ENCODE measurements at places on chromosomes 16 and 17. TPM values are rescaled to one million over a fixed set of nuclear protein-coding genes. Genes with fewer than 3 reads are reported as not detected.

- peak; percentile 16 for DNase-seq
Measured at GRCh38 chr17:6894206-6894528, 62.6 kb upstream of the TEKT1 start.

GRCh38 chr17:42642336-42642735 is 16.7 kb upstream of the TUBG2 start:
- no peak for DNase-seq

DNA sequence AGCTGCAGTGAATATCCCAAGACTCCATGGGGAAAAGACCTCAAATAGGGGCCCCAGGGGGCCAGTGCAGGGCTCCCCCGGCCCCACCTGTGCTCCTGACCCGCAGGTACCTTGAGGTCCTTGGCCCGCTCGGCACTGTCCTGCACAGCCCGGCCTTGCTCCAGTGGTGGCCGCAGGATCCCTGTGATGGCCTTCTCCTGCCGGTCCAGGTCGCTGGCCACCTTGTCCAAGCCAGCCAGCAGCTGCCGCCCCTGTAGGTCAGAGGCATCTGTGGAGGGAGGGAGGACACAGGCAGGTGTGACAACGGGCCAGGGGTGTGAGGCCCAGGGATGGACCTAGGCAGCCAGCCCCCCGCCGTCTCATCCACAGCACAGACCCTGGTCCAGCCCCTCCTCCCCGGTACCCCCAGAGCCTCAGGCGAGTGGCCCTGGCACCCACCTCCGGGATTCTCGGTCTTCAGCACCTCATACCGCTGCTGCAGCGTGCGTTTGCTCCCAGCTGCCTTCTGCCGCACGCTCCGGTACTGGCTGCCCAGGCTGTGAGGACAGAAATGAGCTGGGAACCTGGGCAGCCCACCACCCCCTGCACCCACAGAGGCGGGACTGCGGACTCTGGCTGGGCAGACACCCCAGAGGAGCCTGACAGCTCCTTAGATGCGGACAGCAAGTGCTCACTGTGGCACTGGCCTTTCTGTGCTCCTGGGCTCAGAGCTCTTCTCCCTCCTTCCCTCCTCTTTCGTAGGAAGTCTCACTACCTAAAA is 43.7 kb downstream of the PPL start:
- no peak for DNase-seq

- no peak for DNase-seq
Measured at GRCh38 chr17:49196520-49196919, 13.9 kb downstream of the GNGT2 start.

DNA sequence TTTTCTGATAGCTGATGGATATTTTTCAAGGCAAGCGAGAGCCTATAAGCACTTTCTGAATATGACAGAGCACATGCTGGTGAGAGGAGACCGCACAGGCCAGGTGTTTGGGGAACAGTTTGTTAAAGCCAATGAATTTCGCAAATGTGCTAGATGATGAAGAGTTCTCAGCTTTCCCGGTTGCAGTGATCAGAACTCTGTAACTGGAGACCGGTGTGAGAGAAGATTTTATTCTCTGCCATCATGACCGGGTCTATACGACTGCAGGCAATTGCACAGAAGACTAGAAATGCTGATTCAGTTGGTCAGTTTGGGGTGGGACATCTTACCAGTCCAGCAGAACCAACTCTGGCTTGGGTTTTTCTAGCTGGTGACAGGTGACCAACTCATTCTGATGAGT is 25.4 kb downstream of the SMTNL2 start:
- DNase-seq: no peak

GRCh38 chr16:81483064-81483969 is 38.7 kb downstream of the CMIP start:
- DNase-seq: no peak

The RHBDL3 gene
- 0.69 TPM for total RNA-seq

DNA sequence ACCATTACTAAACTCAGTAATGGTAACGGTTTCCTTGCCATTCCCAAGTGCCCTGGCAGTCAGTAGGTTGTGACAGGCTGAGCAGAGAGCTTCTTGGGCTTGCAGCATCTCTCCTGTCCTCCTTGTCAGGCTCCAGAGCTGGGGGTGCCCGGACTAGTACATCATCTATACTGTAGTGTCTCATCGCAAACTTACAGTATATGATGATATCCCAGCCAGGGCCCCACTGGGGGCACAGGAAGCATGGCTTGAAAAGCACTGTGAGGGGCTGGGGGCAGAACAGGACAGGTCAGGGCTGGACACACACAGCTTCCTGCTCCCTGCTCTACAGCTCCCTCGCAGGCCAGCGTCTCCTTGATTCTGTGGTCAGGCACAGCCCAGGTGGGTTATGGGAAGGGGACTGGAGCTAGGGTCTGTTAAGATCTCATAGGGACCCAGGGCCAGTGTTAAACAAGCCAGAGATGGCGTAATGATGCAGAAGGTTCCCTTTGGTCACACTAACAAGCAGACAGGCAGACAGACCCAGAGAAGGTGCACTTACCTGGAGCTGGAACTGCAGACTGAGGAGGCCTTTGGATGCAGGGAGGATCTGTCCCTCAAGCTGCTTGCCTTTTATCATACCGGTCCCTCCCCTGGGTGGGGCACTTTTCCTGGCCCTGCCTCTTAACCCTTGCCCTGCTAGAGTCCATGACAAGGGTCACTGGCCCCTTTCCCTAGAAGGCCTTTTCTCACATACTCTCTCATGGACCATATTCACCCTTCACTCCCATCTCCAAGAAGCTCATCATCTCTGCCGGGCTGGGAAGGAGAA is 6.8 kb downstream of the ERAL1 start:
- no peak for DNase-seq

- DNase-seq: no peak
Measured at GRCh38 chr16:28930652-28931051, 1.1 kb upstream of the CD19 start.

DNA sequence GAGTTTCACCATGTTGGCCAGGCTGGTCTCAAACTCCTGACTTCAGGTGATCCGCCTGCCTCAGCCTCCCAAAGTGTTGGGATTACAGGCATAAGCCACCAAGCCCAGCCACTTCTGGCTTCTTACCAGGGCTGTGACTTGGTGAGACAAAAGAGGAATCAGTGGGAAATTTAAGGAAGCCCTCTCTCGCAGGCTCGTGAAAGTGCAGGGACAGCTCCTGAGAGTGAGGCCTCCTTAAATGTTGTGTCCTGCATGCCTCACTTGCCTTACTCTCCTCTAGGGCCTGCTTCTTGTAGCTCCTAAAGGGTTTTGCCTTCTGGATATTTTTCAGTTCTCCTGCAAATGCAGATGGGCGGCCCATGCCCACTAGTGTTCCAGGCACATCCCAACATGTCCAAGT is 5.2 kb downstream of the AHSP start:
- DNase-seq: no peak

DNA sequence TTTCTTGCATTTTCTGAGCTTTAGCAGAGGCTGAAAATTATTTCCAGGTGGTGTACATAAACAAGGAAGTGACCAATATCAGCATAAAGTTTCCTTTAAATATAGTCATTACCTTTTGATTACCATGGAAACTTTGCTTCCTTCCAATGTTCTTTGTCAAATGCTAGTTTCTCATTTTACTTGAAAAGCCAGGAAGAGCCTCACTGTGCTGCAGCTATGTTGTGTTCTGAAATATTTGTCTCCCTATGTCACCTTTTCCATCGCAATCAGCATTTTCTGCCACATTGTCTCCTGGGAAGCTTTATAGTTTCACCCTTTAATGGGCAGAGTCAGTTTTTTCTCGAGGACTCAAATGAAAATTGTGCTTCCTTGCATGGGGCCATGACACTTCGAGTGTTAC is 496.0 kb downstream of the CDH8 start:
- DNase-seq: no peak

- DNase-seq: peak; percentile 78
Measured at GRCh38 chr16:31200821-31201568, 1.6 kb downstream of the PYCARD start.

DNA sequence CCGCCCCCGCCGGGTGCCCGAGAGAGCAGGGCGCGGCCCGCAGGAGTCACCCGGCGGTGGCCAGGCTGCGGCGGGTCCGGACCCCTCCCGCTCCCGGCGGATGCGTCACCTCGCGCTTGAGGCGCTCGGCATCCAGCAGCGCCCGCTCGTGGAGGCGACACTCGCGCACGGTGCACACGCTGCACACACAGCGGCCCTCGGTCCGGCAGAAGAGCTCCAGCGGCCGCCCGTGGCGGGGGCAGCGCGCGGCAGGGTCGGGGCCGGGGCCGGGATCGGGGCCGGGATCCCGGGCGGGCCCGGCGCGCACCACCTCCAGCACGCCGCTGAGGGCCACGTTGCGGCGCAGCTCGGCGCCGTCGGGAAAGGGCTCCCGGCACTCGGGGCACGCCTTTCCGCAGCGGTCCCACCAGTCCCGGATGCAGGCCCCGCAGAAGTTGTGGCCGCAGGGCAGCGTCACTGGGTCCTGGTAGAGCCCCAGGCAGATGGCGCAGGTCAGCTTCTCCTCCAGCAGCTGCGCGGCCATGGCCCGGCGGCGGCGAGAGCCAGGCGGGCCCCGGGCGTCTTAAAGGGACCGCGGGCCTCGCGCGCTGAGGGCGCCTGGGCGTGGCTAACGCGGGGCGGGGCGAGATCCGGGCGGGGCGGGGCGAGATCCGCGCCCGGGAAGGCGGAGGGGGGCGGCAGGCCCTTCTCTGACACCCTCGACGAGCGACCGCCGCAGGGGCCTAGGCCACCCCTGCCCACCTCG is at the start of gene TRIM65:
TSS of gene TRIM65 (minus strand) at position 537 of the 745 bp plus-strand sequence. CDS start at position 523, 14 bp downstream.
- DNase-seq: peak; percentile 69

The ABCA6 gene
- total RNA-seq: 0.35 TPM

The NPLOC4 gene
- 98.2 TPM for total RNA-seq

DNA sequence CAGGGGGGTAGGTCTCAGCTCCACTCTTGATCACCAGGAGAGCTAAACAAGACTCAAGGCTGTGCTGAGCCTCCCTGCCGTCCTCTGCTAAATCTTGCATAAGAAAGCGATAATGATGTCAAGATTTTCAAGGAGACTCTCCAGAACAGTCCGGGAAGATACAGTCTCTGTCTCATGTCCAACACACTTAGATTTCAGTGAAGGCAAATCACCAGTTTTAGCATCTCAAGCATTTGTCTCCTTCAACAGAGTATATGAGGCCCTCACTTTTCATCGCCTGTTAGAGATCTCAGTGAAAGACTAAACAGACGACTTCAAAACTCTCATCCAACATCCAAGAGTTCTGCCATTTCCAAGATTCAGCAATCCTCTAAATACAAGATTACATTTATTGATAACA is 13.6 kb downstream of the CDYL2 start:
- no peak for DNase-seq

GRCh38 chr17:43129671-43130010 is 4.5 kb upstream of the BRCA1 start:
- no peak for DNase-seq

DNA sequence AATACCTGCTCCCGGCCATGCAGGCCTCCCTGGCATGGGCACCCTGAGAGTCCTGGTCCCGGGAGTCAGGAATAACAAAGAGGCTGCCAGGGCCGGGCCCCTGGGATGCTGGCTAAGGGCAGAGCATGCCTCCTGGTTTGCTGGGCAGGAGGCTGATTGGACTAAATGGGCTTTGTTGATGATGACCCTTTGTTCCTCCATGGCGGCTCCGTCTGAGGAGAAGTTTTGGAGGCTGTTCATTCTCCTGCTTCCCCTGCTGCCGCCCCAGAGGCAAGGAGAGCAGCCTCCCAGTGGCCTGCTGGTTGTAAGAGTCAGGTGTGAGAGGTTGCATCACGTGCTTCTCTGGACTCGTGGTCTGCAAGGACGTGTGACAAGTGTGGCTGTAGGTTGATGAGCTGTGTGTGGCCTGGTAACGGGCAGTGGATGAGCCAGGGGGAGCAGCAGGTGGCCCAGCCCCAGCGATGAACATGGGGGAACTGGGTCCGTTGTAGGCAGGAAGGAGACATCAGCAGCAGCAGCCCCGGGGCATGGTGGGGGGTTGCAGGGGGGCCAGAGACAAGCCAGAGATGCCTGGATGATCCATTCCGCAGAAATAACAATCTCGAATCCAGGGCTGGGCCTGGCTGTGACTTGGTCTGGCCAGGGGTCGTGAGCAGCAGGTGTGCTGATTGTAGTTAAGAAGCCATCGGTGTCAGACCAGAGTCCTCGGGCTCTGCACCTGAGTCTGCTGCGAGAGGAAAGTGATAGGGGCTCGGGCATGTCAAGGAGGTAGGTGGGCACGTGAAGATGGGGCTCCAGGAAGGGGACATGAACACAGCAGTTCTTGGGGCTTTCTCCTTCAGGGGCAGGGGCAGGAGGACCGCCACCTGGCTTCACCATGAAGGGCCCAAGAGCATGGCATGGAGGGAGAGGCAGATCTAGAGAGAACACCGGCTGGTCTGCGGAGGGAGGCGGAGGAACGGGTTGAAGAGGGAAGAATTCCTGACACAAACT is 101.4 kb downstream of the TNFRSF13B start:
- no peak for DNase-seq

GRCh38 chr16:55954906-55955305 is 79.7 kb upstream of the CES5A start:
- no peak for DNase-seq

GRCh38 chr16:89565506-89566372 is 5.3 kb downstream of the RPL13 start:
- peak; percentile 48 for DNase-seq

DNA sequence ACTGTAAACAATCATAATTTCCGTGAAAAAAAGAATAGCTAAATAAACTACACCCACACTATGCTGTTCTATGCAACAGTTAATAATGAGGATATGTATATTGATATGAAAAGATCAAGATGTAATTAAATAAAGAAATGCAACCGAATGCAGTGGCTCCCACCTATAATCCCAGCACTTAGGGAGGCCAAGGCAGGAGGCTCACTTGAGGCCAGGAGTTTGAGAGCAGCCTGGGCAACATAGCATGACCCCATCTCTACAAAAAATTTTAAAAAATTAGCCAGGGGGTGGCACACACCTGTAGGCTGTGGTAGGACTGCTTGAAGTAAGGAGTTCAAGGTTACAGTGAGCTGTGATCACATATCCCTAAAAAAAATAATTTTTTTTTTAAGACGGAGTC is 14.9 kb downstream of the CENPV start:
- DNase-seq: no peak

- no peak for DNase-seq
Measured at GRCh38 chr16:12758031-12758669, 45.5 kb downstream of the CPPED1 start.

- DNase-seq: no peak
Measured at GRCh38 chr16:23020084-23020483, 129.2 kb downstream of the USP31 start.

Measured in activated CD4-positive, alpha-beta T cell treated with anti-CD3 and anti-CD28 coated beads, Interleukin-2, amount 10 ng/mL, durations not matched to agents 7 days and 5 days (primary cell).